Upper lobe of left lung (tissue), 6 donors: ENCODE measurements at places on chromosomes 11 and 22. TPM values are rescaled to one million over a fixed set of nuclear protein-coding genes. Genes with fewer than 3 reads are reported as not detected.

GRCh38 chr22:50610581-50610980 lies 10.0 kb downstream of the MAPK8IP2 start:
- peak; percentile 56 for DNase-seq
- H3K4me1 ChIP-seq = peaks cover 15% of the 10 kb centered on the region
- H3K27ac ChIP-seq = no peak overlapping the region

DNA sequence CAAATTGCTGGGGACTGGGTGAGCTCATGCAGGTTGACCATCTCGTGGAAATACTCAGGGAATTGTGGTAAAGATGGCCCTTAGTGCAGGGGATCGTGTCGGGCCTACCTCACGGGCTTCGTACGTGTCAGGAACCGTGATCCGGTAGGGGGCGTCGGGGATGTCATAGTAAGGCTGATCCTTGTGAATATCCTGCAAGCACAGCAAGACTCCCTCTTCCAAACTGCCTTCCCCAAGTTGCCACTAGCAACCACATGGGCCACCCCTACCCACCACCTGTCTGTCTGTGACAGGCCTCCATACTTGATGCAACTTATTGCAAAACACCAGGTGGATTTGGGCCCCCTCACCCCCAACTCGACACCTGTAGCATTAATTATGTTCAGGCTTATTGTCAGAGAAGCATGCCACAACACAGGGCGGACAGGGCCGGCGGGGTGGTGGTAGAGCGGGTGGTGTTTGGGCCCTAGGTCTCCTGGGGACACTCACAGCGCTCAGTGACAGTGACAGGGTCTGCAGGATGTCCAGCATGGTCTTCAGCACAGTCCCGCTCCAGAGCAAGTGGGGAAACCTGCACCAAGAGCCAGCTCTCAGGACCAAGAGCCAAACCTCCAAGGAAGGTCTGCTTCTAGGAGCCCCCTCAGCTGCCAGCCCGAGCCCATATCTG lies 22.6 kb upstream of the SERPIND1 start:
- H3K27ac ChIP-seq = no peak overlapping the region
- no peak overlapping the region for H3K4me3 ChIP-seq
- H3K36me3 ChIP-seq = peaks cover 56% of the 10 kb centered on the region
- no peaks in the 10 kb centered on the region for H3K27me3 ChIP-seq

DNA sequence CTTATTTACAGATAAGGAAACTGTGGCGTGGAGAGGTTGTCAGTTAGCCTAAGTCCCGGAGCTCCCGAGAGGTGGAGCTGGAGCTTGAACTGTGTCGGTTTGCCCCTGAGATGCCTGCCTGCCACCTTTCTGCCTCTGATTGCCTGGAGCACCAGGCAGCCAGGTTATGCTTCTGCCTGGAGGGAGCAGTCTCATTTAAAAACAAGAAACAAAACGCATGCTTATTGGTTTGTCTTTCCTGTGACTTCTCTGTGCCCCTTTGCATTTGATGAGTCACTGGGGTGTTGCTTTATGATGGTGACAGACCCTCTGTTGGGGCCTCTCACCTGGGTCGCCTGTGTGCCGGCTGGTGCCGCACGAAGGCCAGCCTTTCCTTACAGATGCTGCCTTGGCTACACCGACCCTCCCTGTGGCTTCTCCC lies 12.2 kb downstream of the AP2A2 start:
- H3K27ac ChIP-seq = no peak overlapping the region
- H3K36me3 ChIP-seq = no peaks in the 10 kb centered on the region
- H3K4me1 ChIP-seq = peaks cover 57% of the 10 kb centered on the region
- DNase-seq = no peak
- no peak overlapping the region for H3K4me3 ChIP-seq

- H3K36me3 ChIP-seq = peaks cover 4% of the 10 kb centered on the region
- H3K27me3 ChIP-seq = no peaks in the 10 kb centered on the region
- H3K27ac ChIP-seq = no peak overlapping the region
- peaks cover 22% of the 10 kb centered on the region for H3K4me1 ChIP-seq
- H3K4me3 ChIP-seq = no peak overlapping the region
Measured at GRCh38 chr11:60946601-60947264, 5.2 kb downstream of the SLC15A3 start.

GRCh38 chr11:75024068-75024449 lies 35.3 kb downstream of the NEU3 start:
- no peak overlapping the region for H3K4me3 ChIP-seq
- DNase-seq = no peak
- H3K36me3 ChIP-seq = no peaks in the 10 kb centered on the region
- H3K4me1 ChIP-seq = no peaks in the 10 kb centered on the region

- no peak overlapping the region for H3K27ac ChIP-seq
- DNase-seq = no peak
- no peak overlapping the region for H3K4me3 ChIP-seq
- H3K4me1 ChIP-seq = no peaks in the 10 kb centered on the region
- H3K36me3 ChIP-seq = no peaks in the 10 kb centered on the region
- no peaks in the 10 kb centered on the region for H3K27me3 ChIP-seq
Measured at GRCh38 chr11:116283300-116283699, 489.5 kb downstream of the BUD13 start.

TCN2 gene
- total RNA-seq = 72.0 TPM
